T-helper 22 cell (primary cell): ENCODE measurements at places on chromosomes 4 and X.

DNA sequence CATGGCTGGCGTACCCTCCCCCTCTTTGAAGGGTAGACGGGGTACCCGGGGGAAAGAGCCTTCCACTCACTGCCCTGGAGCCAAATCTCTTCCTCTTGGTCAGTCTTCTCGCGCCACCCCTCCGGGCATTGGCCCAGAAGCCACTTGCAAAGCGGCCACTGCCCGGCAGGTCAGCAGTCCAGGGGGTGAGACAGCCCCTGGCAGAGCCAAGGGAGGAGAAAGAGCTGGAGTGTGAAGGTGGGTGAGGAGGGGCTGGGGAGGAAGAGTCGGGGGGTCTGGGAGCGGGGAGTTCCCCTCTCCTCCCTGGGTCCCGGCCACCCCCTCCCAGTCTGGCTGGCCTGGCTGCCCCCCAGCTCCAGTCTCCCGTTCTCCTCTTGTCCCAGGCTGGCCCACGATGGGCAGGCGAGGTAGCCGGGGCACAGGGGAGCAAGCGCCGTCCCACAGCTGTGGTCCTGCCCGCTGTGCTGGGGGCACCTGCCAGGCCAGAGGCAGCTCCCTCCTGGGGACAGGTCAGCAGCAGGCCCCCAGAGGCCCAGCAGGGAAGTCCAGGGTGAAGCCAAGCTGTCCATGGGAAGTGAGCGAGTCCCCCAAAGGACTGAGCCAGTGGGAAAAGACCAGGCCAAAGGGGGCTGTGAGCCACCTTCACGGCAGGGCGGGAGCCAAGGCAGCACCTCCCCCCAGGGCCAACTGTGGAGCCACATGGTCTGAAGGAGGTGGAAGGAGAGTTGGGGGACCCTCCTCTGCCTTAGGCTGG lies 21.6 kb upstream of the DUSP9 start:
- no peak for DNase-seq

GRCh38 chrX:129347291-129347690 lies 176.0 kb downstream of the SMARCA1 start:
- DNase-seq: no peak

- no peak for DNase-seq
These were observed 72.2 kb downstream of the CCKAR start for GRCh38 chr4:26418107-26418506.

DNA sequence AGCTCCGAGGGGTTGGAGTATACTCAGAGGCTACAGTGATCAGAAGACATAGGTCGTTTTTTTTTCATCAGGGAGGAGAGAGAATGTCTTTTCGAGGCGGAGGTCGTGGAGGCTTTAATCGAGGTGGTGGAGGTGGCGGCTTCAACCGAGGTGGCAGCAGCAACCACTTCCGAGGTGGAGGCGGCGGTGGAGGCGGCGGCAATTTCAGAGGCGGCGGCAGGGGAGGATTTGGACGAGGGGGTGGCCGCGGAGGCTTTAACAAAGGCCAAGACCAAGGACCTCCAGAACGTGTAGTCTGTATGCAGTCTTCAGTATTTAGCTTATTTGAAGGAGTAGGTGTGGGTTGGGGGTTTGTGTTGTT lies 500 bp downstream of the GAR1 start:
- peak; percentile 20 for DNase-seq

GRCh38 chr4:28247805-28248204 lies 1387.2 kb downstream of the STIM2 start:
- no peak for DNase-seq

DNA sequence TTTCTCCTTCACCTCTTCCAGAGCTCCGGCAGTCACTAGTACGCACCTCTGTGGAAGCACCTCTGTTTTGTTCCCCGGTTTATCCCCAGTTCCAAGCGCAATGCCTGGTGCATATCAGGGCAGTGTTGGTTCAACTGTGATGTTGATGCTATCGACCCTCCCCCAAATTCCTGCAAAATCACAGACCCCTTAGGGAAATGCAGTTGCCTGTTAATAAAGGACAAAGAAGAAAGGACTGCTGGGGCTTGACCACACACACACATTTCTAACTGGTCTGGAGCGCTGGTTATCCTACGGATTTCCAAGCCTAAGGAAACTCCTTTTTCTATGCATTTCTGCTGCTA lies 530 bp upstream of the NMU start:
- no peak for DNase-seq

DNA sequence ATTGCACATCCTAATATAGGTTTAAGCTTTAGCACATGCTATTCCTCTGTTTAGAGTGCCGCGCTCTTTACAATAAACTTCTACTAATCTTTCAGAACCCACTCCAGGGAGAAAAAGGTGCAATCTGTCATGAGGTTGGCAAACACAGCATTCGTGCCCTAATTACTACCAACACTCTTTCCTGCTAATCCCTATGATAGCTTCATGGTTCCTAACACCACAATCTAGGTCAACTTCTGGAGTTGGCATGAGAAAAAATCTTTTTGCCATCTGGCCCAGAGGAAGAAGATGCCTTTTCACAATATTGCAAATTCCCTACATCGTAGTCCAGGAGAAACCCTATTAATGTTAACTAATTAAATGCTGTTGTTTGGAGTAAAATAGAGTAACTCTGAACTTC lies 39.6 kb downstream of the TMA16 start:
- DNase-seq: no peak

DNA sequence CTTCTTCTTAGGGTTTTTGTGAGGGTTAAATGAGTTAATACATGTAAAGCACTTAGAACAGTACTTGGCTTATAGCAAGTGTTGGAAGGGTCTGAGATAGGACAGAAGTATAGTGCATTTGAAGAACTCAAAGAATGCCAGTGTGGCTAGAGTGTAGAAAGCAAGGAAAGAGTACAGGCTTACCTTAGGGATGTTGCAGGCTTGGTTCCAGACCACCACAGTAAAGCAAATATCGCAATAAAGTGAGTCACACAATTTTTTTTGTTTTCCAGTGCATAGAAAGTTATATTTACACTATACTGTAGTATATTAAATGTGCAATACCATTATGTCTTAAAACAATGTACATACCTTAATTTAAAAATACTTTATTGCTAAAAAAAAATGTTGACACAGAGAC lies 41.3 kb downstream of the KIF4A start:
- DNase-seq: no peak

DNA sequence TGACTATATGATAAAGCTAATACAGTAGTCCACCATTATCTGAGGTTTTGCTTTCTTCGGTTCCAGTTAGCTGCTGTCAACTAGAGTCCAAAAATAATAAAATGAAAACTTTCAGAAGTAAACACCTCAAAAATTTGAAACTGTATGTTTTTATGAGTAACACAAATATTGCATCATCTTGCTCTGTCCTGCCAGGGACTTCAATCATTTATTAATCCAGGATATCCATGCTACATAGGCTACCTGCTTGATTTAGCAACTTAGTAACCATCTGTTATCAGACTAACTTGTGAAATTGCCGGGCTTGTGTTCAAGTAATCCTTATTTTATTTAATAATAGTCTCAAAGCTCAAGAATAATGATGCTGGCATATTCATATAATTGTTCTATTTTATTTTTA lies 1537.8 kb upstream of the PABPC4L start:
- no peak for DNase-seq

- no peak for DNase-seq
These were observed 136.4 kb upstream of the PLAC1 start for GRCh38 chrX:134794692-134795091.

- no peak for DNase-seq
These were observed 168.6 kb upstream of the KLF3 start for GRCh38 chr4:38495446-38495845.

GRCh38 chr4:143667461-143667860 lies 33.0 kb downstream of the FREM3 start:
- no peak for DNase-seq

DNA sequence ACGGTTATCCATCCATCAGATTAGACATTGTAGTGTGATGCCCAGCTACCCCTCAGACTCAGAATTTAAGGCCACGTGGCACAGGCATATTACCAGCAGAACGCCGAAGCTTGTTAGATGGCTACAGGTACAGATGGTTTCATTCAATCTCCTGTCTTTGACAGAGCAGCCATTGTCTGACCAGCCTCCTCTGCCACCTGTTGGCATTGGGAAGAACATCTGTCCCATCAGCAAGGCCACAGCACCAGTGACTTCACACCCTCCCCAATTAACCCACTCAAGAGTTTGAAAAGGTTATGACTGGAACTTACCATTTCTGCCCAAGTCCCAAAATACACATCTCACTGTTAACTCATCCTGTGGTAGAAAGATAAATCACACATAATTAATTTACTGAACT lies 22.0 kb upstream of the PHKA2 start:
- DNase-seq: no peak

DNA sequence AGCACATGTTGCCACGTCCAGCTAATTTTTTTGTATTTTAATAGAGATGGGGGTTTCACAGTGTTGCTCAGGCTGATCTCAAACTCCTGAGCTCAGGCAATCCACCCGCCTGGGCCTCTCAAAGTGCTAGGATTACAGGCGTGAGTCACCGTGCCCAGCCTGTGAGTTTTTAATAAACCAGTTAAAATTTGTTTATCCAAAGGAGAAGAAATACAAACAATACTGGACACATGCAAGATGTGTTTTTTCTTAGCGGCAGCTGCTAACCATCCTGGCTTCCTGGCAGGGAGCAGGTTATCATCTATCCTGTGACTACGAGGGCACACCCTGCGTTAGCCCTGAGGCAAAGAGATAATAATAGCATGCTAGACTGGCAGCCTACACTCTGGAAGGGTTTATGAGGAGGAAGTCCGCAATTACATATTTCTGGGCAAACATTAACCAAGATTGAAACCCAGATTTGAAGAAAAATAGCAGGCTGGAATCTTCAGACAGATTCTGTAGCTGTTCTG lies 191.4 kb downstream of the SPRY1 start:
- DNase-seq: no peak

GRCh38 chrX:112313201-112313600 lies 230.6 kb upstream of the TRPC5 start:
- no peak for DNase-seq
